Activated CD4-positive, alpha-beta memory T cell treated with anti-CD3 and anti-CD28 coated beads for 36 hours (primary cell): ENCODE measurements at places on chromosomes 1 and 21.

DNA sequence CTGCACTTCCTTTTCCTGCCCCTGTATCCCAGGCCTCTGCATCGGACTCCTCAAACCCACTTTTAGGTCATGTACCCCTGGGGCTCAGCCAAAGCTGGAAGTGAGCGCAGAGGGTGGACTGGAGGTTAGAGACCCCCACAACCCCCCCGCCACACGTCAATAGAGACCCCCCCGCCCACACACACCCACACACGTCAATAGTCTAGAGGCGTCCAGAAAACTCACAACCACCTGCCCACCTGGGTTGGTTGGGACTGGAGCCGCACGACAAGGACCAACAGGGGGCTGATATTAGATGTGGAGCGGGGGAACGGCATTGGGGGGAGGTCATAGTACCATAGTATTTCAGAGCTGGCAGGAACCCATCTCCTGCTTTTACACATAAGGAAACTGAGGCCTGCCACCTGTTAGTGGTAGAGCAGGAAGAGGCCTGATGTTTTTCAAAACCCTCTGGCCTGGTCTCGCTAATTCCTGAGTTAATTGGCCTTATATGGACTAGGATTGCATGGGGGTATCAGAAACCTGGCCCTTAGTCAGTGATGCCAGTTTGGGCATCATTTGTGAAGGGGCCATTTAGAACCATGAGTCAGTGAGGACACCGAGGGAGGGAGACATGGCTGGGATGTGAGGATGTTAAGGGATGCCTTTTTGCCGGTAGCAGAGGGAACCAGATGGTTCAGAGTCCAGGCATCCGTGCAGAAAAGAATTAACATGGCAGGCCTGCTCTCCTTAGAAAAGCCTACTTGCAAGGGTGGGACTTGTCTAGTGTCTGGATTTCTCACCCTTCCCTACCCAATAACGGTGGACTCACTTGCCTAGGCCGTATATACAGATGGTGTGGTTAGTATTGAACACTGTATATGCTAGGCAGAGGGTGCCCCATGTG lies 1.1 kb downstream of the NENF start:
- DNase-seq = no peak

DNA sequence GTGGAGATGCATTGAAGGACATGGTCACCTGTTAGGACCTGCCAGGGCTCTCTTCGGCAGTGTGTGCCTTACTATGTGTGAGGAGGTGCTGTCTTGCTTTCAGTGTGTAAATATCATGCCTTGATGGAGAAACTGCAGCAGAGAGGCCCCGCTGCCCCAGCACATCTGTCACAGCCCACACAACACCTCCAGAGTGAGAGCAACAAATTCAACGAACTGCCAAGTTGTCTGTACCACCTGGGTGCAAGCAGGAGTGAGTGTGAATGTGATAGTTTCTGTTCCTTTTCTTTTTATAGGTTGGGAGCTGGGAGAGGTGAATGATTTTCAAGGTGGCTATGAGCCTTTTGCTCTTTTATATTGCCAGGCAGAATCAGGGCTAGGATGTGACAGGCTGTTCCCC lies 114.6 kb upstream of the KIAA0040 start:
- DNase-seq = no peak

DNA sequence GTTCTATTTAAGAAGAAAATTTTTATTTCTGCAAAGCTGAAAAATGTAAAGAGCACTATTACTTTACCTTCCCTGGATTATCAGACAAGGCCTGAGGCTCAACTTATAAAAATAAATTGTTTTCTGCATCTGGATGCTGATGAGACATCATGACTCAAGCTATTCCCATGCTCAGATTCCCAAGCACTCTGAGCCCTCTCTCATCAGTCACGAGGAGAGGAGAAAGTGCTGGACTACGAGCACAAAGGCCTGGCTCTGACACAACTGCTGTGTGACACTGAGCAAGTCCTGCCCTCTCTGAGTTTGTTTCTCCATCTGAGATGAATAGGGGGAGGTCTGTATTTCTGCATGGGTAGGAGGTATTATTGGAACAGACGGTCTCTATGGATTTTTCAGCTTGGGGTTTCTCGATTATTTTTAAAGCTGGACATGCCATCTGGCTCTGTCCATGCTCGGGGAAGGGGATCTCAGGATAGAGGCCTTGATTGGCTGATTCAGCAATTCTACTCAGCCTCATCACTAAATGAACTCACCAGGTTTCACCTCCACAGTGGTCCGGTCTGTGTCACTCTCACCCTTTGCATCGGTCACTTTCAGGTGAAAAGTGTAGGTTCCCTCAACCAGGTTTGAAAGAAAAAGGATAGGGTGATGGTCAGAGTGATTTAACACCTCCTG lies 107.7 kb downstream of the KIAA0319L start:
- DNase-seq = no peak

- DNase-seq = no peak
Observed at GRCh38 chr1:174639461-174639860, 191.7 kb downstream of the GPR52 start.

DNA sequence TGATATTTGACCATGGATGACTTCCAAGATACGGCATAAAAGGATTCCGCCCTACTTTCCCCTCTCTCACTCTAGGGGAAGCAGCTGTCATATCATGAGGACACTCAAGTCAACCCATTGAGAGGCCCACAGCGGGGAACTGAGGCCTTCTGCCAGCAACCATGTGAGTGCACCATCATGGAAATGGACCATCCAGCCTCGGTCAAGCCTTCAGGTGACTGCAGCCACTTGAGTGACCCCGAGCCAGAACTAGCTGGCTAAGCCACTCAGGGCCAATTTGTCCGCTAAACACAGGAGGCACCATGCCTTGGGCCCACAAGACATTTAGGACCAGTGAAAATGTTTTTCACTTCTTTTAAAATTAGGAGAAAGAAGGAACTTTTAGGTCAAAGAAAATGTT lies 11.1 kb upstream of the GJB5 start:
- no peak for DNase-seq

- DNase-seq = no peak
Observed at GRCh38 chr1:147579532-147579931, 38.2 kb downstream of the BCL9 start.

DNA sequence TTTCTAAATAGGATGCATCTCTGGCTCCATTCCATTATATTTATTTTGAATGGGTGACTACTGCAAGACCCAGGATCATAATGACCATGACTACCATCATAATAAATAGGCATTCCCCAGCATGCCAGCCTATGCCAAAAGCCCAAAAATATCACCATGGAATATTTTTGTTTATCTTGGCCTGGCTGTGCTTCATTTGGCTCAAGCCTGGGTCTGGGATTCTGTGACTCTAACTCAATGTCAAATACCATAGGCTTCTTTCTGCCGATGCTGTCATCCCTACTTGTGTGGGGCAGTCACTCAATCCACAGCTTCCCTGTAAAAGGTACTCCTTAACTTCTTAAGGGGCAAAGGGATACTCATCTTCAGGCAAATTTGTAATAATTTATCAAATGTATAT lies 66.6 kb downstream of the DIRAS3 start:
- no peak for DNase-seq

- no peak for DNase-seq
Observed at GRCh38 chr1:7511381-7511780, 259.7 kb upstream of the VAMP3 start.
